ACHN (cell line): ENCODE measurements at places on chromosomes 2 and 18.
A peak's percentile ranks its signal among the peaks of the same experiment; 100 is the strongest.

DNA sequence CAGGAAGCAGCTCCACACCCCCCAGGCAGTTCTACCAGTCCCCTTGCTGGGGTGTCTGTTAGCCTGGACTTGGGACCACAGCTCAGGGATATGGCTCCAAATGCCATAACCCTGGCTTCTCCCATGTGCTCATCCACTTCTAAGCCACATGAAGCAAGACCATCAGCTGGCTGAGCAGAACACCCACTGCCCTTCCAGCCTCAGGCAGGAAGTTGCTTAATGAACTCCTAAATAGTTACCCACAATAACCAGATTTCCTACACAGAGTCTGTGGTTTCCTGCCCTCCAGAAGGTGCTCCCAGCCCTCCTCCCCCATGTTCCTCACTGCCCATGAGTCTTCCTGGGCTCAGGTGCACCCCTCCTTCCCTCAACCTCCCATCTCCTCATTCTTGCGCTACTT, 98.3 kb upstream of the EPC2 start:
- DNase-seq: no peak

DNA sequence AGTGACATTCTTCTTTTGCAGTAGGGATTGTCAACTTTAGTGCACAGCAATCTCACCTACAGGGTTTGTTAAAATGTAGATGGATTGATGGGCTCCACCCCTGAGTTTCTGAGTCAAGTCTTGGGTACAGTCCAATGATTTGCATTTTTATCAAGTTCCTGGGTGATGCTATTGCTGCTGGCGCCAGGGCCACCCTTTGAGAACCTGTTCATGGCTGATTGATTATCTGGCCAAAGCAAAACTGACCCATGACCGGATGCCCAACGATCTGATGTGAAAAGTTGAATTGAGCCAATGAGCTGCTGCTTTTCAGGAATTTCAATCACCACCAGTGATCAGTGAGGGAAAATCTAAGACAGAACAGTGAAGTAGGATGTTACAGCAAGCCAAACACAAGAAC, 675.3 kb downstream of the TMEM182 start:
- DNase-seq: peak; percentile 50

GRCh38 chr2:162074928-162075688, 1.1 kb upstream of the DPP4 start:
- peak; percentile 9 for DNase-seq

GRCh38 chr2:57906152-57906732, 140.4 kb upstream of the VRK2 start:
- peak; percentile 76 for DNase-seq

GRCh38 chr2:62711832-62712494, 6.5 kb downstream of the EHBP1 start:
- no peak for DNase-seq

DNA sequence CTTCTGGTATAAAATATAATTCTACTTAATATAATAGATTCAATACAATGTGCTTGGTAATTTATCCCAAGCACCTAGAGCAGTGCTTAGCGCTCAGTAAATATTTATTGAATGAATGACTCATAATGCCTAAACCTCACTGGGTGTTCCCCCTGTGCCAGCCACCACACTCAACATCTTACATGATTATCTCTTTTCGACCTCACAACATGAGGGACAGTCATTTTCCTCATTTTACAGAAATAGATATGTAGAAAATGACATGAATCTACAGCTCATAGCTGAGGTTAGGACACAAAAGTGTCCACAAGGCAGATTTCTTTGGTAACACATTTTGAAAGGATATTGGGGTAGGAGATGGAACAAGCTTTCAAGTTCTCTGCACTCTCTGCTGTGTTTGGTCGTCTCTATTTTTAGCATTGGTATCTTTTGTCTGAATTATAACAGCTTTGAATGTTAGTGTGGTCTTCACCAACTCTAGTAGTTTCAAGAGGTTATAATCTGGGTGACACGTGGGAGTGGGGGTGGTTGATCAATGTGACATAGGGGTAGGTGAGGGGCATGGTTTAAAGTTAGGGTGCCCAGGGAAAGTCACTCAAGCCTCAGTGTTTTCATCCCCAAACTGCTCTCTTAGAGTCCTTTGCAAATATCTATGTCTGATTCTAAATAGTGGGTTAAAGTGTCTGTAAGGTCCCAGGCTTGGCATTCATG, 9.8 kb downstream of the MYOM1 start:
- no peak for DNase-seq

GRCh38 chr2:40690036-40690435, 238.1 kb upstream of the SLC8A1 start:
- DNase-seq: peak; percentile 17

GRCh38 chr2:216789081-216789480, 70.8 kb downstream of the TNP1 start:
- DNase-seq: no peak

- DNase-seq: no peak
Measured at GRCh38 chr18:44636241-44636640, 44.4 kb upstream of the SETBP1 start.

GRCh38 chr2:75157435-75157834, 41.9 kb downstream of the TACR1 start:
- no peak for DNase-seq

GRCh38 chr18:9156604-9157249, 20.1 kb downstream of the ANKRD12 start:
- DNase-seq: no peak

GRCh38 chr2:207472343-207473048, 57.3 kb upstream of the CREB1 start:
- peak; percentile 9 for DNase-seq
